ENCODE measurements at places on chromosomes 11 and 22.

DNA sequence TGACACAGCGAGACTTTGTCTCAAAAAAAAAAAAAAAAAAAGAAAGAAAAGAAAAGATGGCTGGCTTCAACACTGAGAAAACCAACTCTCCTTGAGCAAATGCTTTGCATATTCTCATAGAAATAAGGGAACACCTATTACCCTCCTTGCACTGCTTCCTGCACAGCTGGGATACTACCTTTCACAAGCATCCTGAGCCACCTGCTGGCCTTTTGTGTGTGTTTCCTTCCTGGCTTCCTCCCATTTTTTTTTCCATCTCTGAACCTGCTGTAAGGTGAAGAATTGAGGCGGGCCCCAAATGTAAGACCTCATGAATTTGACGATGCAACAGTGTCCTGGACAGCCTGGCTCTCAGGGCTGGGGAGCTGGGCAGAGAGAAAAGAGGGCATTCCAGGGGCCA is 1.9 kb upstream of the RFPL3 start:
- no peak for DNase-seq

DNA sequence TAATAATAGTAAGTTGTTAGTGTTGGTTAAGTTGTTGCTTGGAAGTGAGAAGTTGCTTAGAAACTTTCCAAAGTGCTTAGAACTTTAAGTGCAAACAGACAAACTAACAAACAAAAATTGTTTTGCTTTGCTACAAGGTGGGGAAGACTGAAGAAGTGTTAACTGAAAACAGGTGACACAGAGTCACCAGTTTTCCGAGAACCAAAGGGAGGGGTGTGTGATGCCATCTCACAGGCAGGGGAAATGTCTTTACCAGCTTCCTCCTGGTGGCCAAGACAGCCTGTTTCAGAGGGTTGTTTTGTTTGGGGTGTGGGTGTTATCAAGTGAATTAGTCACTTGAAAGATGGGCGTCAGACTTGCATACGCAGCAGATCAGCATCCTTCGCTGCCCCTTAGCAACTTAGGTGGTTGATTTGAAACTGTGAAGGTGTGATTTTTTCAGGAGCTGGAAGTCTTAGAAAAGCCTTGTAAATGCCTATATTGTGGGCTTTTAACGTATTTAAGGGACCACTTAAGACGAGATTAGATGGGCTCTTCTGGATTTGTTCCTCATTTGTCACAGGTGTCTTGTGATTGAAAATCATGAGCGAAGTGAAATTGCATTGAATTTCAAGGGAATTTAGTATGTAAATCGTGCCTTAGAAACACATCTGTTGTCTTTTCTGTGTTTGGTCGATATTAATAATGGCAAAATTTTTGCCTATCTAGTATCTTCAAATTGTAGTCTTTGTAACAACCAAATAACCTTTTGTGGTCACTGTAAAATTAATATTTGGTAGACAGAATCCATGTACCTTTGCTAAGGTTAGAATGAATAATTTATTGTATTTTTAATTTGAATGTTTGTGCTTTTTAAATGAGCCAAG is 2.7 kb downstream of the NEAT1 start:
- no peak for DNase-seq

GRCh38 chr11:73172992-73173656 is 31.0 kb upstream of the FCHSD2 start:
- DNase-seq = no peak

DNA sequence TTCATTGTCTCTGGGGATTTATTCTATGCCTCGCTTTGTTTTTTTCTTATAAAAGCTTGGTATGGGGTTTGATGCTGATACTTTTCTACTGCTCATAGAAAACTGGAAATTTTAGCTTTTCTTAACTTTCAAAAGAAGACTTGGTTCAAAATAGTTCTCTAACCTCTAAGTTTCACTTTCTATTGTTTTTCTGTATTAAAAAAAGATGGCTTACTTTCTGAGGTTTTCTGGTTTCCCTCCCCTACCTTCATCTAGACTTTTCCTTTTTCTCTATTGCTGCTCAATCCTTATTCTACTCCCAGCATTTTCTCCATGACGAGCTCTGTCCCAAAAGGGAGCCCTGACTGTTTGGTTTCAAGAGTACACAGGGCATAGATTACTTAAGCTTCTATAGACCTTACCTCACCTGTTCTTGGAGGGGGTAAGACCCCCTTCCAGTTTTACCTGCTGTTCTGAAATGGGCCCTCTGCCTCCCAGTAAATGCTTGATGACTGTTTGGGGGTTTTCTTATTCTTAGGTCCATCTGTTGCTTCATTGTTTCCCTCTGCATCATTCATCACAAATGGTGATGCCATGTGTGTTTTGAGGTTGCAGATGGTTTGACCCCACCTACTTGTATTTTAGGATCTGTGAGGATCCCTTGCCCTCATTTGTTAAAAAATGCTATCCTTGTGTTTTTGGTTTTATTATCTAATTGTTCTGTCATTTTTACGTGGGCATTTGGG is 29.5 kb downstream of the DNHD1 start:
- DNase-seq = no peak

DNA sequence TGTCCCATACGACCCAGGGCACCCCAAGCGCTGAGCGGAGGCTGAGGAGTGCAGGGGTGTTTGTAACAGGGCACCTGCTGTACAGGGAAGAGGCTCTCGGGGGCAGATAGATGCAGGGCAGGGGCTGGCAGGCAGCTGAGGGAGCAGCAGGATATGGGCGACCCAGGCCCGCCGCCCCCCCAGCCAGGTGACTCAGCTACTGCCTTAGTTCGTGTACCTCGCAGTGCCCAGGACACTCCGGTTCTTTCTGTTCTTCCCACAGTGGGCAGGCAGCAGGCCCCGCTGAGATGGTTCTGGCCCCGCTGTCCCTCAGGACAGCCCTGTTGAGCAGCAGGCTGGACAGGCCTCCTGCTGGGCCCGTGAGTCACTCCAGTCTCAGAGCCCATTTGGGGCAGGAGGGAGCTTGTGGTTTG is 16.2 kb downstream of the PHLDA2 start:
- DNase-seq = no peak

Data from stimulated activated CD4-positive, alpha-beta T cell treated with anti-CD3 and anti-CD28 coated beads, Interleukin-1b, Interleukin-23, amount 100 ng/mL, for 1 hour (primary cell).